ENCODE measurements at places on chromosomes 5 and 9.

DNA sequence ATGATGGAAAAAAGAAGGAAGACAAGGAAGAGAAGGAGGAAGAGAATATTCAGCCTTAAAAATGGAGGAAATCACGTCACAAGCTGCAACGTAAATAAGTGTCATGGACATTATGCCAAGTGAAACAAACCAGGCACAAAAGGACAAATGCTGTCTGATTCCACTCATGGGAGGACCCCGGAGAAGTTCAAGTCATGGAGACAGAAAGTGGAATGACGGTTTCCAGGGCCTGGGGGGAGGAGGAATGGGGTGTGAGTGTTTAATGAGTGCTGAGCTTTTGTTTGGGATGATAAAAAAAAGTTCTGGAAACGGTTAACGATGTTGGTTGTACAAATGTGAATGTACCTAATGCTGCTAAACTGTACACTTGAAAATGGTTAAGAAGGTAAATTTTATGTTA lies 439.5 kb downstream of the GADD45G start:
- no peak for DNase-seq

DNA sequence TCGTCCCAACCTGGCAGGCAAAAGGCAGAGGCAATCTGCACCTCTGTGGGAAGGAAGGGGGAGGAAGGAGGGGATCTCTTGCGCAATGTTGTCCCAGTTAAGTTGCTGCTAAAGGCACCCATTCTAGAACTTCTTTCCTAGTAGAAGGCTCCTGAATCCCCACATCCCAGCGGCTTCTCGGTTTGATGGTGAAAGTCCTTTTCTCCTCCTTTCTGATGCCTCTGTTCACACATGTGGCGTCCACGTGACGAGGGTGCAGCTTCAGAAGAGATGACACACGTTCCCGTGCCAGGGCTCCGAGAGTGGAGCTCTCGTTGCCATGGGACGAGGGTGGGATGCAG lies 96.9 kb upstream of the FCN2 start:
- DNase-seq = no peak

DNA sequence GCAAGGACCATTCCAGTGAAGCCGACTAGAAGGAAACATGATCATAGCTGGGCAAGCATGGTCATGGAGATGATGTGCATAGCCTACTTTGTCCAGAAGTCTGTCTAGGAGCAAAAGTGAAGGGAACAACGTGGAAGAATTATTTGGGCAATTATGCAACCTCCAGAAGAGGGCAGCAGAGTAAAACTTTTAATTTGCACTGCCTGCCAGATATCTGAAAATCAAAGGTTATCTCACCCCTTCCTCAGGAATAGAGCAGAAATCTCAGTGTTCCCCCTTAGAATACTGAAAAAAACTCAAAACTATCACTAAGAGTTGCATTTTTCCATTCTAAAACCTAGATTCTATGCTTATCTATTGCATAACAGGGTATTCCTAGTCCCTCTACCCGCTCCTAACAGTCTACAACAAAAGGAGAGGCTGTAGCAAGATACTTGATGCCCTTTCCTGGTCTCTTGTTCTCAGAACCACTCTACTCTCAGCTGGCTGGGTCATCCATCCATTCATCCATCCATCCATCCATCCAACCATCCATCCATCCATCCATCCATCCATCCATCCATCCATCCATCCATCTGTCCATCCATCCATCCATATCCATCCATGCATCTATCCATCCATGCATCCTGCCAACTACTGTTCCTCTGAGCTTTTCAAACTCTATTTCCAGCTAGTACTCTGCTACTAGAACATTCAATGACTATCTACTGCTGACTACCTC lies 8.4 kb upstream of the SETD9 start:
- DNase-seq = no peak

DNA sequence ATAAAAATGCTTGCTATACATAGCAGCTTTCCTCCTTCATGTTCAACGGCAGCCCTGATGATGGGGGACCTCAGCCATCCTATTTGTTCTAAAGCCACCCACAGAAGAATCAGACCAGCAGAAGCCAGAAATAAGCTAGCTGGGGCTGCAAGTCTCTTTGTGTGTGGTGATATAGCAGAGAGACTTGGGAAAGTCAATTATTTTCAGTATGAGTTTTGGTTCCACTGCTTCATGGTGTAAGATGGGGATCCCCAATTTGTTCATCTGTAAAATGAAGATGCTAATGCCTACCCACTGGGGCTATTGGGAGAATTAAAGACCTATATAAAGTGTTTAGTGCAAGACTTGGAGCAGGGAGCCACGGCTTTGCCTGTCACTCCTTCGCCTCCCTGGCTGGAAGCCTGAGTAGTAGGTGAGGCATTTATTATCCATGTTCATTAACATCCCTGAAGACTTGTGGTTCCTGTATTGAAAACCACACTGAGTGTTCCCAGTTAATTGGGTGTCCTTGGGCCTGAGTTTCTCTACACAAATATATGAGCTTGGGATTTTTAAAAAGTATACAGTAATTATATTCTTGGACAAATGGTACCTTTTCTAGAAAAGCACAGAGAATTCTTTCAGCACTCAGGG lies 210.1 kb upstream of the SLC24A2 start:
- no peak for DNase-seq

- no peak for DNase-seq
Measured at GRCh38 chr9:117718701-117719100, 14.5 kb downstream of the TLR4 start.

DNA sequence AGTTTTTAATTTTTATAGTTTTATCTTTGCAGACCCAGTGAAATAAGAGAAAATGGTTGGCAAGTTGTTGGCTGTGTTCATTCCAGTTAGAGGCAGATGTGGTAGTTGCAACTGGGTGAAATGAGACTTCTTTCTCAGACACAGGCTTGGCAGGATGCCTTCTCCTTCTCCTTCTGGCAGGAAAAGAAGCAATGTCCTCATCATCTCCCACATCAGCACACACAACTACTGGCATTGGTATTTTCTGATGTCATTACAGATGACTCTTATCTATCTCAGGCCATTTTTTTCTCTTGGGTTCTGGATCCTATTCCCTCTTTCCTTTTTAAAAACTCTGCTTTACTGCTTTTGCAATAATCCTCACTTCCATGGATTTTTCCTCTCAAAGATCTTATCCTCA lies 103.3 kb upstream of the EDIL3 start:
- DNase-seq = no peak

All from activated CD4-positive, alpha-beta T cell treated with anti-CD3 and anti-CD28 coated beads, Interleukin-2, amount 50 U/mL, for 4 hours (primary cell).